Lung (tissue), 17 donors: ENCODE measurements at places on chromosomes 11 and 22.

DNA sequence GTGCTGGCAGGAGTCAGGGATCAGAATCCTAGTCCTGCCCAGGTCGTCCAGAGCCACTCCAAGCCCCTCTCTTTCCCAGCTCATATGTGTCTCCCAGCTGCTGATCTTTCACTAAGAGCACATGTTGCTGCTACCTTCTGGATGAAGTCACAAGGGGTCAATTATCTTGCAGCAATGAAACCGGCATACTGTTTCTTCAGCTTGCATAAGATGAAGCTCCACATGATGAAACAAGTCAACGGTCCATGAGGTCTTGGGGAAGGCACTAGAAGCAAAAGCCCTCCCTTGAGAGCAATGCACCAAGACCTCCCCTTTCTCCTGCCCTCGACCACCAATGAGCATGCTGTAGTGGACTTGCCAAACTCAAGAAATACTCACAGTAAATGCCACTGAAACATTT is 148.9 kb downstream of the TENM4 start:
- peaks cover 6% of the 10 kb centered on the region for H3K4me1 ChIP-seq
- no peaks in the 10 kb centered on the region for H3K36me3 ChIP-seq
- DNase-seq = no peak
- no peak overlapping the region for H3K27ac ChIP-seq
- H3K4me3 ChIP-seq = no peak overlapping the region

GRCh38 chr11:46296059-46296527 is 18.6 kb downstream of the CREB3L1 start:
- DNase-seq = no peak
- H3K36me3 ChIP-seq = no peaks in the 10 kb centered on the region
- no peaks in the 10 kb centered on the region for H3K27me3 ChIP-seq
- no peak overlapping the region for H3K27ac ChIP-seq
- no peak overlapping the region for H3K4me3 ChIP-seq
- H3K4me1 ChIP-seq = peaks cover 61% of the 10 kb centered on the region

DNA sequence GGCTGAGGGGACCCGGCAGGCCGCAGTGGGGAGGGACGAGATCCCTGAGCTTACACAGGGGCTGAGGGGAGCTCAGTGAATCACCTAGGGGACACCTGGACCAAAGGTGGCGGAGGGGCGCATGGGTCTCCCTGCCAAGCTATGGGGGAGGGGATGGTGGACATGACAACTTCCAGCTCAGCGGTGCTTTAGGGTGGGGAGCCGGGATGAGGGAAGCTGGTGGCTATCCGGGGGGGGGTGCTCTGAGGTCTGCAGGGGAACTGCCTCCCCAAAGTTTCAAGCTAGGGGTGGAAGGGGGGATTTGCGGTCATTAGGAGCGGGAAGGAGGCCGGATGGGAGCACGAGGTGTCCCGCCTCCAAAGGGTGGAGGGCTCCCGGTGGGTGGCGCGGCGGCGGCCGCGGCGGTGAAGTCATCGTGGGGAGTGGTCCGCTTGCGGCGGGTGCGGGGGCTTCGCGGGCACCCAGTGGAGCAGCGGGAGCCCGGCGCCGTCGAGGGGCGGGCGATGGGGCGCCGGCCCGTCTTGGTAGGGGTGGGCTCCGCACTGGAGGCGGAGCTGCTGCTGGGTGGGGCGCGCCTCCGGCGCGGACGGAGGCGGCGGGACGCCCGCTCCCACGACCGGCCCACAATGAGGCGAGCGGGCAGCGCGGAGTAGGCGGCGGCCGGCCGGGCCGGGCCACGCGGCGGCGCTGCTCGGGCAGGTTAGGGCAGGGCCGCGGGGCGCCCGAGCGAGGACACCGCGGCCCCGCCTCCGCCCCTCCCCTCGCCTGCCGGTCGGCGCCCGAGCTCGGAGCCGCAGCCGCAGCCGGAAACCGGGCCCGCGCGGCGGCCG is at the start of gene MICALL1:
TSS of gene MICALL1 (plus strand) at position 764 of the 830 bp plus-strand sequence. CDS start 126 bp downstream, outside the sequence.
- H3K36me3 ChIP-seq = no peaks in the 10 kb centered on the region
- H3K4me1 ChIP-seq = no peaks in the 10 kb centered on the region
- H3K27me3 ChIP-seq = no peaks in the 10 kb centered on the region
- peak within 1 kb of the TSS; percentile 84 for H3K27ac ChIP-seq
- DNase-seq = peak; percentile 73

DNA sequence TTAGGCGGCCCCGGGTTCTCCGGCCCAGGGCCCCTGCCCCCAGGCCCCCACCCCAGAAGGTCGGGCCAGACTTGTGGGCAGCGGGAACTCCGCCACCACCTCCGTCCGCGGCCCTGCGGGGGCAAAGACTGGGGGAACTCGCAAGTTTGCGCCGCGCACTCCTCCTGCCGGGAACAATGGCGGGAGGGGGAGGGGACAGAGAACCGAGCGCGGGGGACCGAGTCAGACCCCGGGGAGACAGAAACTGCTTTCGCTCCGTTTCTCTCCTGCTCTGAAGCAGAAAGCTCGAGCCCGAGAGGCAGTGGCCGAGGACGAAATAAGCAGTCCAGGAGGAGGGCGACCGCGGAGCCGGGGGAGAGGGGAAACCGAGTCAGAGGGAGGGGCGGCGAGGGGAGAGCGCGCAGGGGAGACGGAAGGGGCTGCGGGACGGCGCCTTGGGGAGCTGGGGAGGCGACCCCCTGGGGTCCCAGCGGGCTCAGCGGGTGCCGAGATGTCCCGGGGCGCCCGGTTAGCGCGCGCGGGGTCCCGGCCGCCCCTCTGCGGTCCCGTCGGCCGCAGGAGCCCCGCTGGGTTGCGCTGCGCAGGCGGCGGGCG is 555 bp downstream of the TP53I11 start:
- no peaks in the 10 kb centered on the region for H3K36me3 ChIP-seq
- H3K4me1 ChIP-seq = no peaks in the 10 kb centered on the region
- peak; percentile 68 for DNase-seq
- peak overlapping the region; percentile 76 for H3K27ac ChIP-seq
- H3K4me3 ChIP-seq = peak overlapping the region; percentile 78

- H3K27ac ChIP-seq = no peak overlapping the region
- H3K27me3 ChIP-seq = no peaks in the 10 kb centered on the region
- H3K36me3 ChIP-seq = no peaks in the 10 kb centered on the region
- no peaks in the 10 kb centered on the region for H3K4me1 ChIP-seq
Observed at GRCh38 chr11:122140500-122140899, 24.5 kb upstream of the BLID start.
